ENCODE measurements at places on chromosomes 1 and 21. TPM values are rescaled to one million over a fixed set of nuclear protein-coding genes. Genes with fewer than 3 reads are reported as not detected.

- DNase-seq: no peak
Observed at GRCh38 chr1:109761227-109762038, 2.3 kb downstream of the EPS8L3 start.

DNA sequence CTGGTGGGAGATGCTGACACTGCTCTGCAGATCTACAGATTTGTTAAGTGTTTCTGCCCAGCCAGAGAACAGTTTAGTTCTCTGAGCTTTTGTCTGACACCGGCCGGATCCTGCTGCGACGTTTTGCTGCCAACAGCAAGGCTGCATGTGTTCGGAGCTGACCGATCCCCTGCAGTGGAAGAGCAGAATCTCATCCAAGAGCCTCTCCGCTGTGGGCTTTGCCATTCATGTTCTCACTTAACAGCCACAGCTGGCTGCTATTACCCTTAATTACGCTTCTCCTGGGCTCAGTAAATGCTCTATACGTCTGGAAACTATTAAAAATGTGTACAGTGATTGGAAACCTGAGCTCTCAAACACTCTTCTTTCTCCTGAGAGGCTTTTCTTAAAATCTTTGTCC lies 105.3 kb downstream of the BCAR3 start:
- DNase-seq: no peak

- peak; percentile 81 for DNase-seq
Observed at GRCh38 chr1:181166377-181167196, 78.1 kb downstream of the IER5 start.

- DNase-seq: no peak
Observed at GRCh38 chr21:35163411-35163810, 114.3 kb upstream of the RUNX1 start.

SEC16B gene
- 3.2 TPM for polyA plus RNA-seq

- no peak for DNase-seq
Observed at GRCh38 chr1:224065455-224065854, 48.5 kb upstream of the FBXO28 start.

Measured in left renal cortex interstitium (tissue), 4 donors.